Bronchus fibroblast of lung (primary cell): ENCODE measurements at places on chromosomes 16 and 17. TPM values are rescaled to one million over a fixed set of nuclear protein-coding genes. Genes with fewer than 3 reads are reported as not detected.

The ST6GALNAC1 gene
- not detected in 2 replicates for total RNA-seq

The CCL16 gene
- total RNA-seq = not detected in 2 replicates

The MPO gene
- under 0.01 TPM in 1 of 2 replicates, not detected in the other for total RNA-seq

The HES7 gene
- 0.17 and 0.89 TPM in 2 replicates for total RNA-seq

The SYNGR3 gene
- total RNA-seq = 4.2 and 8.4 TPM in 2 replicates

The KREMEN2 gene
- 0.15 TPM in 1 of 2 replicates, not detected in the other for total RNA-seq

The ITGB4 gene
- under 0.01 and 0.30 TPM in 2 replicates for total RNA-seq

The CDT1 gene
- 64.8 and 67.1 TPM in 2 replicates for total RNA-seq

The CDH1 gene
- 0.15 and 0.34 TPM in 2 replicates for total RNA-seq

The EVI2B gene
- total RNA-seq = 0.15 and 0.50 TPM in 2 replicates

The ADCY9 gene
- 14.3 and 14.6 TPM in 2 replicates for total RNA-seq

The SPHK1 gene
- total RNA-seq = 13.1 and 14.6 TPM in 2 replicates

The EDC4 gene
- total RNA-seq = 48.5 and 62.5 TPM in 2 replicates

The TEX19 gene
- not detected in 2 replicates for total RNA-seq

The HOXB13 gene
- total RNA-seq = not detected in 2 replicates

The PHKG2 gene
- 29.4 and 32.3 TPM in 2 replicates for total RNA-seq

The SLC2A4 gene
- 0.15 and 1.0 TPM in 2 replicates for total RNA-seq

The UBALD2 gene
- total RNA-seq = 18.3 and 25.6 TPM in 2 replicates

The EPOP gene
- total RNA-seq = 0.74 and 1.2 TPM in 2 replicates

The TRAPPC2L gene
- 40.2 and 53.4 TPM in 2 replicates for total RNA-seq

The HCRT gene
- not detected in 2 replicates for total RNA-seq

The TAT gene
- total RNA-seq = not detected in 2 replicates

The DOC2B gene
- total RNA-seq = not detected in 2 replicates

The GAST gene
- not detected in 2 replicates for total RNA-seq

The CHST6 gene
- total RNA-seq = 1.0 and 2.0 TPM in 2 replicates

The MPHOSPH6 gene
- total RNA-seq = 19.2 and 35.5 TPM in 2 replicates

The CIBAR2 gene
- not detected in 2 replicates for total RNA-seq

The DUSP3 gene
- total RNA-seq = 16.6 and 18.0 TPM in 2 replicates

The PDIA2 gene
- 0.17 and 0.45 TPM in 2 replicates for total RNA-seq

The CBX1 gene
- 51.7 and 65.4 TPM in 2 replicates for total RNA-seq

The CCDC200 gene
- not detected in 2 replicates for total RNA-seq

The KRT12 gene
- not detected in 2 replicates for total RNA-seq

The CCL4 gene
- not detected in 2 replicates for total RNA-seq

The SLC38A8 gene
- not detected in 2 replicates for total RNA-seq

The HLF gene
- 0.15 and 0.34 TPM in 2 replicates for total RNA-seq

The C16orf87 gene
- total RNA-seq = 4.6 and 4.7 TPM in 2 replicates

The TP53TG3 gene
- total RNA-seq = not detected in 2 replicates

The CLEC10A gene
- not detected in 2 replicates for total RNA-seq

The PEX12 gene
- total RNA-seq = 5.4 and 5.5 TPM in 2 replicates

The TBC1D3G gene
- total RNA-seq = not detected in 2 replicates

The EVPLL gene
- not detected in 2 replicates for total RNA-seq

The SPIRE2 gene
- 0.50 and 1.9 TPM in 2 replicates for total RNA-seq

The CHRNE gene
- 0.74 and 1.2 TPM in 2 replicates for total RNA-seq

The C17orf113 gene
- 0.17 and 0.30 TPM in 2 replicates for total RNA-seq

The DLX3 gene
- total RNA-seq = not detected in 2 replicates

The XYLT1 gene
- total RNA-seq = 4.2 and 5.0 TPM in 2 replicates

The IQCK gene
- 7.1 and 9.2 TPM in 2 replicates for total RNA-seq

The HEATR9 gene
- total RNA-seq = not detected in 2 replicates

The LGALS9C gene
- not detected in 2 replicates for total RNA-seq

The FOXF1 gene
- 23.9 and 25.4 TPM in 2 replicates for total RNA-seq

The FNDC8 gene
- total RNA-seq = not detected in 2 replicates
